ENCODE measurements at places on chromosomes 5 and 9.

GRCh38 chr5:13249854-13250253 lies 694.6 kb downstream of the DNAH5 start:
- DNase-seq, result no peak

DNA sequence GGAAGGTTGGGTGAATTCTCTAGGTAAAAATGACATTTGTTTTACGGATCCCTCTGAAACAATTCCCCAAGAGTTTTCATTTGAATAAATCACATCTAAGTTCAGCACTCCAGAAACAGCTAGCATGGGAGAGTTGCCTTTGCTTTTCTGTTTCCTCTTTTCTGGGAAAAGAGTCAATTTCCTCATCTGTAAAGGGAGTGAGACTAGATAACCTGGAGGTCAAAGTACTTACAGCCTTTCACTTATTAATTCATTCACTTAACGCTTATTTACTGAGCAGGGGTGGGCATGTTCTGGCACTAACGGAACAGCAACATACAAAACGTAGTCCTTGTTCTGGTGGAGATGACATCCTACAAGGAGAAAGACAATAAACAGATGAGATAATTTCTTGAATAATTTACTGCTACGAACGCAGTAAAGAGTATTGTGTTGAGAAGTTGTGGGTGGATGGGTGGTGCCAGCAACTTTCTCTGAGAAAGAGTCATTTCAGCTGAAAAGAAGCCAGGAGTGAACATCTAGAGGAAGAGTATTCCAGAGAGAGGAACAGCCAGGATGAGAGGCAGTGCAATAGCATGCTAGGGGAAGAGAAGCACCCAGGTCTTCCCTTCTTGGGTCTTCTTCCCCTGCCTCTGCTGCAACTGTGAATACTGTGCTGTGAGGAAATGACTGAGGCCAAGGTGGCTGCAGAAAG lies 335.6 kb downstream of the ZSWIM6 start:
- DNase-seq, result no peak

DNA sequence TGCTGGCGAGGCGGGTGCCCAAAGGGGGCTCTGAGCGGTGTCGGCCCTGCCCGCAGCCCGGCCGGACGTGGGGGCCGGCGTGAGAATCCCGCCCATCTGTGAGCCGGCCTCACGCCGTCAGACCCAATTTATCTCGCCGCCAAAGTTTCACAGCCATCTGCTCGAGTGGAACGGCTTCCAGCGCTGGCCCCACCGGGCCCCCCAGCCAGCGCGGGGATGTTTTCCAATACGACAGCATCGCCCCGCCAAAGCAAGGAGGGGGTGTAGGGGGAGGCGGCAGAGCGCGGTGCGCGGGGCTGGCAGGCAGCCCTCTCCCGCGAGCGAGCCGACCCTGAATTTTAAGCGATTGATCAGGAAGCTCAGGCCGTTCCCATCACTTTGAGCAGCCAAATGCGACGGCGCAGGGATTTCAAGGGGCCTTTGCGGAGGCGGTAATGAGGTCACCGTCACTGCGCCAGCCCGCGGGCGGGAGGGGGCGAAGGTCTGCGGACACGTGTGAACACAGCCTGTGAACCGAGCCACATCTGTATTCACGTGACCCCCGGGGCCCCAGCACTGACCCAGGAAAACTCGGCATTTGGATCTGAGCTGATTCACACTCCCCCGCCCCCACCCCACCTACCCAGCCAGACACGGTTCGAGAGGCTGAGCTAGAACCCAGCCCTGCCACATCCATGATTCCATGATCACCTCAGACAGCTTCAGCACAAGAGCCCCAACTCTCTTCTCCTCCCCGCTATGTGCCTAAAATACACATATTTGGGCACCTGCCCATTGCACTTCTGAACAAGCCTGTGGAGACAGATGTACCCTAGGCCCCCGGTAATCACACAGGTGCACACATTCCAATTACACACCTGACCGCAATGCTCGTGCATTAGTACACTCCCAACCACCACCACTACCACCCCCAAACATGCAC lies 47.8 kb upstream of the PSD2 start:
- peak; percentile 58 for DNase-seq

GRCh38 chr5:149828161-149829011 lies 98.3 kb downstream of the PPARGC1B start:
- DNase-seq, result peak; percentile 76

DNA sequence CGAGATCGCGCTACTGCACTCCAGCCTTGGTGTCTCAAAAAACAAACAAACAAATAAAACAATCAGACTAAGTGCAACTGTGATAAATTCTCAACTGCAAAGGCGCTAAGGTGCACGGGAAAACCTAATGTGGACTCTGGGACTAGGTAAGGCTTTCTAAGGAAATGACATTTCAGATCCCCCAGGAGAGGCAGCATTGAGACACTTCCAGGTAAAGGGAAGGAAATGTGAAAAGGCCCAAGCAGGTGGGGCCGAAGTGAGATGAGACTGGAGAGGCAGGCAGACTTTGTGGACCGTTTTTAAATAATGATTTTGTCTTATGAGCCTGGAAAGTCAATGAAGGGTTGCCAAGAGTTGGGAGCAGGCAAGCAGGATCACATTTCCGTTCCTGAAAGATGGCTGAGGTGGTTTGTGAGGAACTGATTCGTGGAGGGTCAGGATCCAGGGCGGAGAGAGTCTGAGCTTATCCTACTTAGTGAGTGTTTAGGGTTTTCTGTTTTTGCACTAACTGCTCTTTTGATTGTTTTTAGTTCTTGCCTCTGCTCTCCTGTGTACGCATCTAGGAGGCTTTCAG lies 2.0 kb upstream of the APBA1 start:
- no peak for DNase-seq

GRCh38 chr5:133527311-133527710 lies 85.0 kb downstream of the FSTL4 start:
- no peak for DNase-seq
